CD4-positive, alpha-beta T cell treated with Interleukin-15 for 4 hours (primary cell): ENCODE measurements at places on chromosomes 2 and 18.

GRCh38 chr2:10075571-10076209, 4.5 kb downstream of the CYS1 start:
- DNase-seq = no peak

GRCh38 chr2:181642086-181642485, 14.8 kb downstream of the CERKL start:
- DNase-seq = no peak

DNA sequence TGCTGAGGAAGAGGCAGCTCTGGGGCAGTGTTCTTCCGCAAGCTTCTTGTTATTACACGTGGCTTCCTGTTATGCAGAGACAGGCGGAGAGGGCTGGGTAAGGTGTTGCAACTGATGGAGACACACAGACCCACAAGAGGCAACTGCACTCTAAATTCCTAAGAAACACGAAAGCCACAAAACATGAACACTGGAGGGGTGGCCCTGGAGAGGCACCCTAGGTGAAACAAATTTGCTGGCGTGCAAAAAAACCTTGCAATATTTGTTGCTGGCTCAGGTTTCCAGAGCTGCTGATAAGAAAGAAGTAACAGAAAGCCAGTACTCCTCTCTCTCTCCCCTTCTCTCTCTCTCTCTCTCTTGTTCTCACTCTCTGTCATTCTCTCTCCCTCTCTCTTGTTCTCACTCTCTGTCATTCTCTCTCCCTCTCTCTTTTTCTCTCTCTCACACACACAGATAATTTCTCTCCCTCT, 31.8 kb downstream of the ARHGAP25 start:
- peak; percentile 81 for DNase-seq

- no peak for DNase-seq
Measured at GRCh38 chr2:70979180-70979488, 704 bp downstream of the ANKRD53 start.

- peak; percentile 48 for DNase-seq
Measured at GRCh38 chr2:64988420-64989125, 626 bp upstream of the SLC1A4 start.

GRCh38 chr2:203453858-203454451, 81.1 kb downstream of the RAPH1 start:
- DNase-seq = peak; percentile 40

DNA sequence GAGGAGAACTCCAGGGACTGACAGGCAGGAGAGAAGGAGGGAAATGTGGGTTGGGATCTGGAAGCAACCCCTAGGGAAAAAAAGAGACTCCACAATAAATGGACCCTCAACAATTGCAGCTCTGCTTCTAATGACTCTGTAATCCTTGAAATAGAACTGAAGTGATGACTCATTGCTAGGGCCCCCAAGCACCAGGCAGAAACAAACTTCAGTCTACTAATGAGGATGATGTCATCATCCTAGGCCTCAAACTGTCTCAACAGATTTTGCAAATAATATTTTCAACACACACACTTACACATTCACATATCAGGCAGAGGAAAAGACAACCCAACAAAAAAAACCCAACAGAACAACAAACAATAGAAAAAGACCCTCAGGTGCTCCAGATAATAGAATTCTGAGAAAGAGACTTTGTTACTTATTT, 143.3 kb downstream of the HDAC4 start:
- peak; percentile 57 for DNase-seq

DNA sequence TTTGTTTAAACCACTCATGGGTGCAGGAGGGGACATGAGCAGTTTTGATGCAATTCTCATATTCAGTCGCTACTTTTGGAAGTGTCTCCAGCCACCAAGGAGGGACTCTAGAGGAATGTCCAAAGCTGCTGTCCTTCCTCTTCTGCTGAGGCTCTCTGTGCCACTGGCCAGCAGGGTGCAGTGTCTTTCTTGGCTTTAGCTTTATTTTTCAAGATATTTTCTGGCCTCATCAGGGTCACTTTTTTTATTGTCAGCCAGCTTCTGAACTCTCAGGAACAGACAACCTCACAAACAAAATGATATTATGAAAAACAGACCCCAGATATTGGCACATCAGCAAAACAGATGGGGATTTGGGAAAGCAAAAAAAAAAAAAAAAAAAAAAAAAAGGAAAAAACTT, 289.3 kb upstream of the ZSWIM2 start:
- DNase-seq = no peak

DNA sequence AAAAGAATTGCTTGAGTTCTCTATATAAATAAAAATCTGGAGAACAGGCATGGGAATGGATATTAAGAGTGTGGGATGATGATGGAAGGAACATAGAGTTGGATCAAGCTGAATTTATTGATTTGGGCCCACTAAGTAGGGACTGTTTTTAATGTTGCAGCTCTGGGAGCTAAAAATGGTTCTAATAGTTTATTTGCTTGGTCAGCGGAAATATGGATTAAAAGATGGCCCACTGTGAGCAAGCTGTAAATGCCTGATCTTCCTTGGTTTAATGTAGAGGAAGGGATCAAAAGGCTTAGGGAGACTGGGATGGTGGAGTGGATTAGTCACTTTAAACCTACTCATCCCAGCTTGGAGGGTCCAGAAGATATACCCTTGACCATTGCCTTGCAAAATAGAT, 429.4 kb upstream of the NXPH2 start:
- DNase-seq = no peak

- no peak for DNase-seq
Measured at GRCh38 chr2:153287109-153287801, 191.3 kb downstream of the RPRM start.

DNA sequence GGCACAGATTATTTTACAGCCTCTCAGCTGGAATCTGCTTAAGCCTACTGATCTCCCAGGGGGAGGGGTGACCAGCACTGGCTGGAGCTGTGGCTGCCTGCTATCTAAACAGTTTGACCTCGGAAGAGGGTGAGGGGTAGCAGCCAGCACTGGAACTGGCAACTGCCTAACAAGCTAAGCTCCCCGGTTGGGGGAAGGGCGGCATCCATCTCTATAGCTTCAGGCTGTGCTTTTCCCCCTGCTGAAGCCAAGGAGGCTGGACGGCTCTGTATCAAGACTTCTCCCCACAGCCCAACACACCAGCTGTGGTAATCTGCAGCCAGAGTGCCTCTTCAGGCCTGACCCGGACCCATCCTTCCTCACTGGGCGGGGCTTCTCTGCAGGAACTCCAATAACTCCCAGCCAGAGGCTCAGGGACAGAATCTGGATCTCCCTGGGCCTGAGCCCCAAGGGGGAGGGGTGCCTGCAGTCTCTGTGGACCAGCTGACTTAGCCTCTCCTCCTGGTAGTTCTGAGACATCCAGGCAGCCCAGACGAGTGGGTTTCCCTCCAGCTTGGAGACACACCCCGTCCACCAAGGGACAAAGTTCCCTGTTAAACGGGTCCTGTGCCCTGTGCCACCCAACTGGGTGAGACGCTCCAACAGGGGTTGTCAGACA, 560.2 kb downstream of the LRP1B start:
- DNase-seq = no peak

- DNase-seq = no peak
Measured at GRCh38 chr2:129164220-129164949, 815.1 kb upstream of the RAB6C start.

GRCh38 chr18:46070815-46071652, 1.0 kb downstream of the PSTPIP2 start:
- no peak for DNase-seq

GRCh38 chr18:25097569-25098056, 254.4 kb downstream of the ZNF521 start:
- DNase-seq = no peak

DNA sequence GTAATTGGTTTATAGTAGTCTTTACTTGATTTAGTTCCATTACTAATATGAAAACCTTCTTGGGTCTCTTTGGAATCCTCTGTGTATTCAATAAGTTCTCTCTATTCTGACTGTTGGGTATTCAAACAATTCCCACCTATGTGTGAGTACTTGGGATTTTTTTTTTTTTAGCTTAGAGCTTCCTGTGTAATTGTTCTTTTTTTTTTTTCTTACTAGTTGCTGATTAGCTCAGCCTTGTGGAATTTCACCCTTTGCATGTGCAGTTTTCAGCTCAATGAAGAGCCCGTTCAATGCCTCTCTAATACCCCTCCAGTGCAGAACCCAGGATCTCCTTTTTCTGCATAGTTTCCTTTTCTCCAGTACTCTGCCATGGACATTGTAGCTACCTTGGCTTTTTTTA, 339.1 kb upstream of the GALNT5 start:
- DNase-seq = no peak

GRCh38 chr2:64086347-64087082, 57.7 kb downstream of the PELI1 start:
- DNase-seq = no peak

GRCh38 chr18:27687351-27687979, 489.5 kb downstream of the CDH2 start:
- no peak for DNase-seq

- DNase-seq = no peak
Measured at GRCh38 chr2:69514819-69515218, 77.6 kb upstream of the NFU1 start.

DNA sequence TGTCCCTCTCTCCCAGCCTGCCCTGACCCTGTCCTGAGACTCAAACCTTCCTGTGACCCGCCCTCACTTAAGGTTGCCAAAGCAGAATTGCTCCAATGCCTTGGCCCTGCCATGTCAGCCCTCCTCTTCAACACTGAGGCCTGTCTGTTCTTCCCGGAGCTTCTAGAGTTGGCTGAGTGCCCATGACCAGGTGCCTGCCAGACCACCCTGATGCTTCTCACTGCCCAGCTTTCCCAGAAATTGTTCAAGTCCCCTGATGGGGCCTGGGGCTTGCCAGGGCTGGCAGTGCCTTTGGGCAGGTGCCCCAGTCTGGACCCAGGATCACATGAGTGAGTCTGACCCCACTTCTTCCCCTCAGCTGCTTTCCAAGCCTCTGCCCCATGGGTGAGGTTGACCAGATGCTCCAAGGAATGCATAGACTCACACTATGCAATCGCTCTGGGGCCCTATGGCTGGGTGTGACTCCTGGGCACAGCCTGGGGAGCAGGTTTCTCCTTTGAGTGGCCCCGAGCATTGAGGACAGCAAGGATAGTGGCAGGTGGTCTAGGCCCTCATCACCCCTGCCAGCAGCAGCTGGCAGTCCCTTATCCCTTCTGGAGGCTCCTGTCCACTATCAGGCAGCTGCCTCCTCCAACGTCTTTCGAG, 3.1 kb upstream of the INPP5D start:
- no peak for DNase-seq

DNA sequence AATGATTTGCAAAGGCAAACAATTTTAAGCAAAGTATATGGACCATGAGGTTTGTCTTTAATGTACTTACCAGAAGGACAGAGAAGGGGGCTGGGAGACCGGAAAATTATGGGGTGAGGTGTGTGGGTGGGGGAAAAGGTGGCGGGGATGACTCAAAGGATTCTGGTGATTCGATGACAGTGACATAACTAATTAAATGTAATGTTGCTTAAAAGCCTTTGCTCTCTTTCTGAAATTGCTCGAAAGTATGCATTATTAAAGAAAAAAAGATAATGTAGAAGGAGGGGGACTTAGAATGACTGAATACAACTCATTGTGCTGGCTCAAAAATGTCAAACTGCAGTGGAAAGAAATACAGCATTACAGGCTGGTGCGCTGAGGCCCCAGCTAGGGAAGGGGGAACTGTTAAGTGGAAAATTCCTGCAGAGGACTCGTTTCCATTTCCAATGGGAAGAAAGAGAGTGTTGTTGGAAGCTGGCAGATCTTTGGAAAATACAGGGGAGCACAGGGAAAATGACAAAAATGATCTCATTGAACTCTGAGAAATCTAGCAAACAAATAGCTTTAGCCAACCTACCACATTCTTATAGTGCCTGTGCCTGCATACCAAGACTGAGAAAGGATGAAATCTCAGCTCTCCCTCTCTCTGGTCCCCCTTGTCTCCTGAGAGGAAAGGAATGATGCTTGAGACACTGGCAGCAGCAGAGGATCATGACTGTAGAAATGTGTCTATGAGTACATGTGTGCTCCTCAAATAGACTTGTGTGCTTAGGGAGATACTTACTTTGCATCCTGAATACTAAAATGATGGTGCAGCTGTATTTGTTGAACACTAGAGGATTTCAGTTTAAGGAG, 632.4 kb downstream of the NYAP2 start:
- DNase-seq = no peak

DNA sequence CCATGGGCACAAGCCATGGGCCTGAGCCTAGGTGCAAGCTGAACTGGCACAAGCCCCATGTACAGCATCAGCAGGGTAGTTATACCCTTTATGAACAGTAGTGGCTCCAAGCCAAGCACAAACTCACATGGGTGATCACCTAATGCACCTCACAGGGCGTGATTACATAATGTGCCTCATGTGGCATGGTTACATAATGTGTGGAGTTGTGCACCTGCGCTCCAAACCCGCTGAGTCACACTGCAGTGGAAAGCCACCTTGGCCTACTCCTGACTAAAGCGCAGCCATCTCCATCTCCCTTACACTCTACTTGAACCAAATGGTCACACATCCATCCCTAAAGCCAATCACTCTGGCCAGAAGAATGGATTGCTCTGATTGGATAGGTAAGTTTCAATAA, 279.7 kb downstream of the MBD2 start:
- DNase-seq = no peak

- DNase-seq = no peak
Measured at GRCh38 chr18:42784632-42785031, 330.9 kb downstream of the RIT2 start.

- no peak for DNase-seq
Measured at GRCh38 chr2:197795277-197795676, 9.1 kb upstream of the PLCL1 start.

DNA sequence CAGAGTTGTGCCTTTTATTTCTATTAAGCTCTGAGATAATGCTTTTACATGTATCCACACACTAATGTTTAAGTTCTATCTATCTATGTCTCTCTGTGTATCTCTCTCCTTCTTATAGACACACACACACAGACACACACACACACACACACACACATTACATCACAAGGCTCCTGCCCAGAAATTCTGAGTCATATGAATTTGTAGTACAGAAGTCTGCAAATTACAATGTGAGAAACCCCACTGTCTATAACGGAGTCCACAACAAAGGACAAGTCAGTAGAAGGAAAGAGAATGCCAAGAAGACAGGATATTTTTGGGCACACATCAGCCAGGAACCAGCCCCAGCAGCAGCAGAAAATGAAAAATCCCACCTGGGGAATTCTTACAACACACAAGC, 142.4 kb downstream of the EN1 start:
- no peak for DNase-seq

- DNase-seq = no peak
Measured at GRCh38 chr2:183564726-183565125, 440.5 kb downstream of the NUP35 start.

DNA sequence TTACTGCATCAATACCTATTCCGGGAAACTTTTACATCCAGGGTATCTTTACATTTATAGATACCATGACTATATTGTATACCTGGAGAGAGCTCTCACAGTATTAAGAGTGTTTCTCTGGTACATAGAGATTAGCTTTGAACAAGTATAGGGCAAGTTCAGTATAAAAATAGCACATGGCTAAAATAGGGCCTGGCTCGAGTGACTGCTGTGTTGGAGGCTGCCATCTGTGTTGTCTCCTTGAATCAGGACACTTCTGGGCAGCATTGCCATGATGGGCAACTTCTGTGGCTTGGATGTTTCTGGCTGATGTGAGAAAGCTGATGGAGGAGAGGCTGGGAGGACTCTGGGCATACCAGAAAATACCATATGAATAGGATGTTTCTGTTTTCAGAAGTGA, 18.7 kb downstream of the ARHGAP28 start:
- DNase-seq = no peak

- DNase-seq = no peak
Measured at GRCh38 chr2:216478791-216479190, 19.9 kb upstream of the RPL37A start.
